Cerebellum (tissue), 4 donors: ENCODE measurements at places on chromosomes 12 and 14.

- DNase-seq = no peak
These were observed 7.0 kb upstream of the CCT2 start for GRCh38 chr12:69578283-69578682.

GRCh38 chr12:93642751-93643150 is 34.4 kb upstream of the CRADD start:
- no peak for DNase-seq

- peak; percentile 93 for DNase-seq
These were observed at the start of gene CARMIL3 for GRCh38 chr14:24051789-24052655. Gene CARMIL3 (plus strand): TSS chr14:24052009. CDS start chr14:24052154, 145 bp downstream.

- DNase-seq = no peak
These were observed 143.5 kb upstream of the FKBP4 start for GRCh38 chr12:2651068-2651965.

DNA sequence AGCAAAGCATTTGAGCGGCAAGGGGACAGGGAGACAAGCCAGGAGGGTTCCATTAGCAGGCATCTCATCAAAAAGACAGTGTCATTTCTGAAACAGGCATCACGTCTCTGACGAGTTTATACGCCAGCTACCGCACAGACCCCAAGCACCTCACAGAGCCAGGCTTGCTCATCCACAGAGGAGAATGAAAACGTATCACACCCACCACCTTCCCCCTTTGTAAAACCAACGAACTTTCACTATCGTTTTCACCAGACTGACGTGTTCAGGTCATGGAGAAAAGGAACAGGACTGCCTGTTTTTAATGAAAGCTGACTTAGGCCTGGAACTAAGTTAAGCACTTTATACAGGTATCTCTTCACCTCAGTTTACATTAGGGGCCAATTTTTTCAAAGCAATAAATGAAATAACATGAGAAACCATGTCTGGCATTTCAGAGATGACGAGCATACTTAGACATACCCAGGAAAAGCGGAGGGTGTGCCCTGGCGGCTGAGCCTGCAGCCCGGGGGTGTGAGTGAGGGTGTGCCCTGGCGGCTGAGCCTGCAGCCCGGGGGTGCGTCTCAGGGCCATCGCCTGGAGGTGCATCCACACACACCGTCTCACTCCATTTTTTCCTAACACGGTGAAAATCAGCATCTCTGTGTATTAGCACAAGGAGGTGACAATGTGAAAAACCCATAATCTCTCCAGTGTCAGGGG is 41.9 kb downstream of the STX2 start:
- DNase-seq = no peak

DNA sequence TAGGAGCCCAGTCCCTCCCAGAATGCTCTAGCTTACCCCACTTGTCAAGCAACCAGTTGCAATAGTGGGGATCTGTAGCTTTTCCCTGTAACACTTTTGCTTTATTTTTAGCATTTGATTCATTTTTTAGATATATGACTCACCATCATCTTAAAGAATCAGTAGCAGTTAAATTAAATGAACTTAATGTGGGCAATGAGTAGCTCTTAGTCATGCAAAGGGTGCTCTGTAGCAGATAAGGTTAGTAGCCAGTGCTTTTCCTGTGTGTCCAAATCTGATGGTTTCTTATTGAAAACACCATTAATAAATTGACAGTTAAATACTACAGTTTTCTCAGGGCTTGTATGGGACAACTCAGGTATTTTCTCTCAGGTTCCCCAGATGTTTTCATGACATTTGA is 311.8 kb downstream of the RERGL start:
- no peak for DNase-seq
